ENCODE measurements at places on chromosomes 1 and 21.

GRCh38 chr1:234186037-234186688 lies 187.1 kb upstream of the COA6 start:
- DNase-seq = no peak

DNA sequence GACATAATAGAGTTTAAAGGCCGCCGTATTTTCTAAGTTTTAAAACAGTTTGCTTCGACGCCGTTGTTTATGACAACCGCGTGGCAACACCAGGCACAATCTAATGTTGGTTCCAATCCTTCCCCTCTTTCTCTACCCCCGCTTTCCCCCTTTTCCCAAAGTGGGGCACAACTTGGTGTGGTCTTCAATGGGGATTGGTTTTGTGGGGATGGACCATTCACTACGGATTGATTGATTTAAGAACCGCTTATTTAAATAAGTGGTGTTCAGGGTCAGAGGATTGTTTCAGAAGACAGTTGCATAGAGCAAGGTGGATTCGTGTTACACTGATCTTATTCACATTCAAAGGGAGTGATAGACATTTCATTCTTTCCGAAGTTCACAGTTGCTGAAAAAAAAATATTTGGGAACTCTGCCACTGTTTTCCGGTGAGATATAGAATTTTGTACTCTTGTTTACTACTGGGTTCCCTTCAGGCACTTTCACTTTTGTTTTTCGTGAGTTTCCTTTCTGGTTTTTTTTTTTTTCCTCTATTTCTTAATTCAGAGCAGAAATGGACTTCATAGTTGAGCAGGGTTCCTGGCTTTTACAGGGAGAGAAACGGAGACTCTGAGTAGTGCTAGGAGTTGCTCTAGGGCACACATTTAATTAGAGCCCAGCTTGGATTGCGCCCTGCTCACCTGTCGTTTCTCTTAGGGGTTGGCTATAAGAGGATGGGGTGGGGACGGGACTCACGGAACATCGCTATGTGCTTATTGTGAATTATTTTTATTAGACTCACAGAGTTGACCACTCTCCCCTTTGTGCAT lies 79.6 kb upstream of the AK4 start:
- peak; percentile 33 for DNase-seq

DNA sequence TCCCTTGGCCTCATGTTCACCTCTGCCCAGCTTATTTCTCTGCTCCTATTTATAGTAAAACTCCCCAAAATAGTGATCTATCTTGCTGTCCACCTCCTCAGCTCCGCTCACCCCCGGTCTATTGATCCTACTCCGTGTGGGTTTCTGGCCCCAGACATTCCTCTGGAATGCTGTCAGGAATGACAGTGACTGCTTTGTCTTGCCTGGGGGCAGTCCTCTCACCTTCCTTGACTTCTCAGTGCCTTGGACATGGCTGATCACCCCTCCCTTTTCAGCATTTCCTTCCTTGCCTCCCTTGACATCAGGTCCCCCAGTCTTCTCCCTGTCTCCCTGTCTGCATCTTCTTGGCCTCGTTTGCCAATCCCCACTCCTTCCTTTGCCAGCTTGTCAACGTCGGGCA lies 108.1 kb upstream of the BACE2 start:
- no peak for DNase-seq

DNA sequence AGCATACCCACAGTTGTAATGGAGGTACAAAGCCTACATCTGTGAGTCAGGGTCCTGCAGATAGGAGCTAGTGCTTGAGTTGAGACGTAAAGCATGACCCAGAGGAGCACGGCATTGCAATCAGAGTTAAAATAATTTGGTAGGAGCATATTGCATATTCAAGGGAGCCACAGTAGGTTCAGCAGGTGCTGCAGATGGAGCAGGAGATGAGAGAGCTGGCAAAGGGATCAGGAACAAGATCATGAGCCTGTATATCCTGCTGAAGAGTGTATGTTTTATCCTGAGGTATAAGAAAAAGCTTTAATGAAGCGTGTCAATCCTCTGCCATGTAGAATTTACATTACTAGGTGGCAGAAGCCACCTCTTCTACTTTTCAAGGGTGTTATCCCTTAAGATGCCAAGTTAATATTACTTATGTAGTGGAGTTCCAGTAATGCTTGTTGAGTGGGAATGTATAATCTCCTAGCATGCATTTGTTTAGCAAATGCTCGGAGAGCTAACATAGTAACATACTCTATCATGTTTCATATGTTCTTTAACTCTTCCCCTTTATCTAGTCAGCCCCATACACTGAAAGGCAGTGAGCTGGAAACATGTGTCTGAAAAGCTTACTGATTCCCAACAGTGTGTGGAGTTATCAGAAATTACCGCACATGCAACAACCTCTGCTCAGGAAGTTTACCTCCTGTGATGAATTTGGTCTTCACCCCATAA lies 300.3 kb downstream of the GRIK1 start:
- no peak for DNase-seq

DNA sequence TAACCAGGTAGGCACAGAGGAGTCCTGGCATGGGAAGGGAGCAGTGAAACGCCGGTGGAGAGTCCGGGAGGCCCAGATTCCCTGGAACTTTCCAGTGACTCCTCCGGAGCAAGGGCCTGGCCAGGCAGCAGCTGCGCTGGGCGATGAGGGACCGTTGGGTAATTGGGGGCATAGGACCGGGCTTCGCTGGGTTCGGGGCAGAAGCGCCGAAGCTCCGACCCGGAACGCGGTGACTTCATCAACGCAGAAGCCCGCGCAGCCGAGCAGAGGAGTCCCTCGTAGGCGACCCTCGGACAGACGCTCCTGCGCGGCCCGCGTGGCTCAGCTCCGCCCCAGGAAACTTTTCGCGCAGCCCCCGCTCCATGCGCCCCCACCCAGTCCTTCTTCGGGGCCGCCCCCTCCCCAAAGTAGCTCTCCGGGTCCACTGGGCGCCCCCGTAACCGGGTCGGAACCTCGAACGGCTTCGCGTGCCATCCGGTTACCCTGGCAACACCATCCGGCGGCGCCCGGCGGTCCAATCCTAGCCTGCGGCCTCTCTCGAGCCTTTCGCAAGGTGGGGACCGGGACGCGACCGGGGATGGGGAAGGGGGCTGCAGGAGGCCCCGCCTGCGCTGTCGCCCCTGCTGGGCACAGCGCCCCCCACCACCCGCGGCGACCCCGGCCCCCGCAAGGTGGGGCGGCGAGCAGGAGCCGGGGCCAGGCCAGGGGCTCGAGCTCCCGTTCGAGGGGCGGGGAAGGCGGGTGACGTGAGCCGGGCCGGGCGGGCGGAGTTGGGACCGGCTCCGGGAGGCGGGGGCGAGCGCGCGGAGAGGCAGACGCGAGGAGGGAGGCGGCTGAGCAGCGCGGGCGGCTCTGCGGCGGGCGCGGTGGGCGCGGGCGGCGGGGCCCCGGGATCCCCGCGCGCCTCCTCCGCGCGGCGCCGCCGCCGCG lies at the start of gene AJAP1:
AJAP1 (plus strand) TSS at position 814 of the 930 bp plus-strand sequence. CDS start 817 bp downstream, outside the sequence.
- no peak for DNase-seq

- no peak for DNase-seq
Measured at GRCh38 chr1:75600781-75601180, 10.1 kb downstream of the SLC44A5 start.

DNA sequence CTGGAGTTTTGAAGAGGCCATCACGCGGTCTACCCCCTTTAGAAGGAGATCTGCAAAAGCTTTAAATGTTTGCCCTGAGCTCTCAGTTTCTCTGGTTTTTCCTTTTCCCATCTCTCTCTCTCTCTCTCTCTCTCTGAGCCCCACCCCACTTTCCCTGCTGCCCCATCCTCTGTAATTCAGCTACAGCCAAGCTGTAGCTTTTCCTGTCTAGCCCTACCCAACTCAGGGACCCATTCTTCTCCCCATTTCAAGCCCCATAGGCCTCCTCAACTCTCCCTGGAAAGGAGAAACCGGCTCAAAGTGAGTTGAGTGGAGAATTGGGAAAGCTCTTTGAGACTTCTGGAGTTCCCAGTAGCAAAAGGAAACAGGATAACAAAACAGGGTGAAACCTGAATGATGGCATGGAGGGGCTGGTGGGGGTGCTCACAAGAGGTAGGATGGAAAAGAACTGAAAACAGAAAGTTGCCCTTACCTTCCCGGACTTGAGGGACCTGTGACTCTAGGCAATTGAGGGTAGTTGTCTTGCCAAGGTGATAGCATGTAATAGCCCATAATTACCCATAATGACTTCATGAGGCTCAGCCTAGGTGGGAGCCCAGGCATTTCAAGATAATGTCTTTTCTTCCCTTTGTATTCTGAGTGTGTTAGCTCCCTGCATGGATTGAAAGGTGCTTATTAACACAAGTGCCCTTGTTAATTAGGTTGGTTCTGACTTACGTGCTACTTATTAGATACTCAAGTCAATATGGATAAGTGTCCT lies 84.9 kb downstream of the SLC16A1 start:
- DNase-seq = no peak
